ENCODE measurements at places on chromosomes 6 and 20. TPM values are rescaled to one million over a fixed set of nuclear protein-coding genes. Genes with fewer than 3 reads are reported as not detected.

Gene DACT2
- 2.7 TPM for total RNA-seq

Gene BMP2
- 4.8 TPM for total RNA-seq

Gene ACAT2
- 34.3 TPM for total RNA-seq

Gene SPATS1
- total RNA-seq: not detected

Gene FERMT1
- total RNA-seq: 6.3 TPM

Gene TRIM15
- total RNA-seq: not detected

Gene KCNK17
- total RNA-seq: not detected
